ENCODE measurements at places on chromosomes 11 and 22.

DNA sequence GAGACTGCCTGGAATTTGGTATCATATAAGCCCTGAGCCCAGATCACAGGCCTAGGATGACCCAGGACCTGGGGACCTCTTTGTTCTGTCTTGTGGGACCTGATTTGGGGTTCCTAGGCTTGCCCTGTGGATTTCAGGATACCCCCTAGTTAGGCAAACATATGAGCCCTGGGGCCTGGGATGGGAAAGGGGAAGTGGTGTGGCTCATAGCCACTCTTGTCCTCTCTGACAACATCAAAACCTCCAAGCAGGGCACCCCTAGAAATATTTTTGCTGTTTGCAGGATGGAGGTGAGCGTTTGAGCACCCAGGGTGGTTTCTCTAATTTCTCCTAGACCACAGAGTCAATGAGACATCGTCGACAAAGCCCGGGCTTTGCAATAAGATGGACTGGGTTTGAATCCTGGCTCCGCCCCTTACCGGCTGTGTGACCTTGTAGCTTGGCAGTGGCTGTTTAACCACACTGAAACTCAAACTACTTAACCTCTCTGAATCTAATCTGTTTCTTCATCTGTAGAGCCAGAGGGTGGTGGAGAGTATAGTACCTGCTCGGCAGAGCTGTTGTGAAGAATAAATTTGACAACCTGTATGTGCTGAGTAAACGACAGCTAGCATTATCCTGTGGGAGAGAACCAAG lies 5.3 kb upstream of the LRRC10B start:
- DNase-seq = no peak

DNA sequence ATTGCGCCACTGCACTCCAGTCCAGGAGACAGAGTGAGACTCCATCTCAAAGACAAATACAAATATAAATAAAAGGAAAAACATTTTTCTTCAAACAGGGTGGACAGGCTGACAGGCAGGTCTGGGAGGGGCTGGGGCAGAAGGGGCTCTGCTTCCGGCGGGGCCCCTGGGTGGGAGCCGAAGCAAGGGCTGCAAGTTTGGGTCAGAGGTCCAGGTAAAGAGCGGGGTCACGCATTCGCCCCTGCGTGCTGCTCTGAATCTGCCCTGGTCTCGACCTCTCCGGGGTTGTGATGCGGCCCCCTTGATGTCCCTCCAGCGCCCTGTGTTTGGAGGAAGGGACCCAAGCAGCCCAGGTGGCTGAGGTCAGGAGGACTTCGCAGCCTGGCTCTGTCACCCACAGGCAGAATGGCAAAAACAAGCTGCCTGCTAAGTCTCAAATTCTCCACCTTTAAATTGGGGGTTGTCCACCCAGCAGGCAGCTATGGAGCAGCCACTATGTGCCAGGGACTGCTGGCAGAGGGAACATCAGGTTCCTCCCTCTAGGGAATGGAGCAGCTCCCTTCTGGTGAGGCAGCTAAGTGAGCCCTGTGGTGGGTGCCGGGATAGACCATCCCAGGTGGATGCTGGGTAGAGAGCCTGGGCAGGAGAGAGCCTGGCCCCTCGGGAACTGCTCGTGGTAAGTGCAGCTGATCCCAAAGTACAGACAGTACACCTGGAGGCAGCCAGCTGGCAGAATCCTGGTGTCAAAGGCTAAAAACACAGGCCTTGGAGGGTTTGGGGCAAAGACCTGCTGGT lies 10.3 kb upstream of the PHF21B start:
- DNase-seq = no peak

- peak; percentile 69 for DNase-seq
These were observed 7.1 kb downstream of the PNPLA5 start for GRCh38 chr22:43884600-43885318.

- no peak for DNase-seq
These were observed 49.9 kb downstream of the ST3GAL4 start for GRCh38 chr11:126405374-126405773.

GRCh38 chr22:27715106-27715505 lies 86.5 kb downstream of the MN1 start:
- no peak for DNase-seq

DNA sequence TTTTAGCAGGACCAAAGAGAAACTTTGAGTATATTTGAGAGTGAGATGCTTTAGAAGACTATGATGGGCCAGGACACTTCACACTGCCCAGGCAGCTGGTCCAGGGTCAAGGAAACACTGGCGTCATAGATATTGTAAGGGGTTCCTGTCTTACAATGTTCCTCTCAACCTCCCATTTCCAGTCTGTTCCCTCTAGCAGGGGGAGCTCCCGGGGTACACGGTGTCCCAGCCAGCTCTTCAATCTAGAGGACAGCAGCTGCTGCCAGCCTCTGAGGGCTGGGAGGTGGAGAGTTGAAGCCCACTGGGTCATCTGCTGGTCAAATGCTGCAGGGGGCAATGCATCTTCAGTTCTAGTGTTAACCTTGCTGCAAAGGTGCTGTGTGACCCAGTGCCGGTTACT lies 40.7 kb upstream of the TIMP3 start:
- peak; percentile 73 for DNase-seq

GRCh38 chr11:34358728-34359547 lies 1.1 kb upstream of the ABTB2 start:
- DNase-seq = peak; percentile 85
